Peyer's patch (tissue), 4 donors: ENCODE measurements at places on chromosomes 2 and 18. TPM values are rescaled to one million over a fixed set of nuclear protein-coding genes. Genes with fewer than 3 reads are reported as not detected.

DNA sequence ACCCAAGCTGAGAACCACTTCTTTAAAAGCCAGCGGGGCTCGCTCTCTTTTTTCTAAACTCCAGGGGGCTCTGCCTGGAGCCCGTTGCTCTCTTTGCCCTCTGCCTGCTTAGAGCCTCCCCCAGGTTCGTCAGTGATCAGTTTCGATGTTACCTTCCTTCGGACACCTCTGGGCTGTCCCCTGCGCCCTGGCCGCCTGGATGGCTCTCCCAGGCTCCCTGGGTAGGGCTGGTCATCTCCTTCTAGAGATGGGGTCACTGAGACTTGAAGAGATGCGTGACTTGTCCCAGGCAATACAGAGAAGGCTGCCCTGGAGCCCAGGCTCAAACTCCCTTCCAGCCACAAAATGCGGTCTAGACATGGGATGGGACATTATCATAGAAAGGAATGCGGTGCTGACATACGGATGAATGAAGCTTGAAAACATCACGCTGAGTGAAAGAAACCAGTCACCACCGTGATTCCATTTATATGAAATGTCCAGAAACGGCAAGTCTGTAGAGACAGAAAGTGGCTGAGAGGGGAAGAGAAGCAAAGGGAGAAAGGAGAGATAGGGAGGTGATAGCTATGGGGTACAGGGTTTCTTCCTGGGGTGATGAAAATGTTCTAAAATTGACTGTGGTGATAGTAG is 14.6 kb downstream of the KCNF1 start:
- no peaks in the 10 kb centered on the region for H3K27me3 ChIP-seq
- no peaks in the 10 kb centered on the region for H3K36me3 ChIP-seq
- DNase-seq = no peak
- H3K4me1 ChIP-seq = no peaks in the 10 kb centered on the region
- no peak overlapping the region for H3K27ac ChIP-seq

G6PC2 gene
- total RNA-seq = not detected

- H3K27ac ChIP-seq = no peak overlapping the region
- no peak for DNase-seq
- H3K36me3 ChIP-seq = no peaks in the 10 kb centered on the region
- H3K4me3 ChIP-seq = no peak overlapping the region
Observed at GRCh38 chr2:221461901-221462300, 110.2 kb downstream of the EPHA4 start.

DNA sequence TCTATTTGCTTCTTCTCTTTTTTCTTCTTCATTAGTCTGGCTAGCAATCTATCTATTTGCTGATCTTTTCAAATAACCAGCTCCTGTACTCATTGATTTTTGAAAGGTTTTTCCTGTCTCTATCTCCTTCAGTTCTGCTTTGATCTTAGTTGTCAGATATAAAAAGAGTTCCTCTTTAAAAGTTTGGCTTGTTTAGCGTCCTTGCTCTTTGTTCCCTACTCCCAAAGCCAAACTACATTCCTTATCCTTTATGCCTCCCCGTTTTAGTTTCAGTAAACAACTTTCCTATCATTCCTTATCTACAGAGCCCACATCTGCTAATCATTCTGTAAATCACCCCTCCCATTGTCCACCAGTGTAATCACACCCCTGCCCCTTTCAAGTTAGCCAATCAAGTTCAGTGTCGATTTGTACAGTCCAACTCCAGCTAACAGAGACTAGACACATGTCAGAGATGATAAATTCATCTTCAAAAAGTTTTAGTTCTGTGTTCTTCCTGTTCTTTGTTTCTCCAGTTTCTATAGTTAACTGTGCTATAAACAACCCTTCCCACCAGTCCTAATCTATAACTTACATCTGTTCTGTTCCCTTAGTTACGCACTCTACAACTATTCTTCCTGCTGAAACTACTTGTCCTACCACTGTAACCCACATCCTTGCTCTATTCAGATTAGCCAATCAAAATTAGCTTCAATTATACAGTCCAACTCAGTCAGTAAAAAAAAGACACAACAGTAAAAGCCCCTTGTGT is 44.4 kb downstream of the TFPI start:
- no peak for DNase-seq
- H3K36me3 ChIP-seq = no peaks in the 10 kb centered on the region
- no peak overlapping the region for H3K4me3 ChIP-seq
- H3K27me3 ChIP-seq = no peaks in the 10 kb centered on the region

GRCh38 chr2:158025255-158025996 is 76.2 kb upstream of the UPP2 start:
- no peaks in the 10 kb centered on the region for H3K27me3 ChIP-seq
- no peaks in the 10 kb centered on the region for H3K36me3 ChIP-seq
- no peak overlapping the region for H3K4me3 ChIP-seq
- no peak for DNase-seq

GRCh38 chr18:35605686-35606417 is 24.3 kb downstream of the GALNT1 start:
- no peak overlapping the region for H3K27ac ChIP-seq
- DNase-seq = no peak
- no peaks in the 10 kb centered on the region for H3K27me3 ChIP-seq
- no peaks in the 10 kb centered on the region for H3K36me3 ChIP-seq

GRCh38 chr18:31057051-31057450 is 14.5 kb upstream of the DSC3 start:
- H3K4me3 ChIP-seq = no peak overlapping the region
- DNase-seq = no peak
- no peaks in the 10 kb centered on the region for H3K27me3 ChIP-seq
- no peaks in the 10 kb centered on the region for H3K36me3 ChIP-seq
- H3K27ac ChIP-seq = no peak overlapping the region
- H3K4me1 ChIP-seq = no peaks in the 10 kb centered on the region
